ENCODE measurements at places on chromosomes 6 and 20.

- no peak for DNase-seq
Measured at GRCh38 chr20:1805161-1805581, 90.0 kb upstream of the SIRPA start.

- no peak for DNase-seq
Measured at GRCh38 chr20:29472606-29473005, 1784.9 kb upstream of the DEFB115 start.

GRCh38 chr6:25172819-25173218 lies 106.4 kb upstream of the CARMIL1 start:
- no peak for DNase-seq

- no peak for DNase-seq
Measured at GRCh38 chr6:170084166-170084730, 206.6 kb downstream of the DLL1 start.

- no peak for DNase-seq
Measured at GRCh38 chr20:1809611-1810510, 85.3 kb upstream of the SIRPA start.

- no peak for DNase-seq
Measured at GRCh38 chr20:32478576-32478975, 106.6 kb downstream of the NOL4L start.

DNA sequence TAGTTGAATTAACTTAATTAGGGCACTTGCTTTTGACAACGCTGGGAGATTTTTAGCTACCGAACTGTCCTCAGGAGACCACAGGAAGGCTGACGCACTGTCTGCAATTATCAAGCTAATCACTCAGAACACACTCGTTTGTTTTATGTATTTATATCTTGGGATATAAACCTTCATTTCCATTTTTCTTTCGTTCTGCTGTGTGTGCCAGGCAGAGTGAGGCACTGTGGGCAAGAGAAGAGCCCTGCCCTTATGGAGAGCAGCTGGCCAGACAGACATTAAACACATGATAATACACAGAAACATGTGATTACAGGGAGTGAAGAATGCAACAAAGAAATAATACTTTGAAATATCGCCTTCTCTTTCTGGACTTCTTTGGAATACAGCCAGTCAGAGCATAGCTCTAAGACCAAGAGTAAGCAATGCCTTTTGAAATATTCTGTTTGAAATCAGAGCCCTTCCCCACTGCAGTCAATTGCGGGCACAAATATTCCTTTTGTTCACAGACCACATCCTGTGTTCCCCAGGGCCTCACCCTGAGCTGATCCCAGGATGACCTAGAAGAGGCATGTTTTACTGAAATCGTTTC lies 96.8 kb downstream of the ANKRD60 start:
- DNase-seq, result no peak

GRCh38 chr6:28655164-28655563 lies 129.5 kb downstream of the GPX5 start:
- no peak for DNase-seq

- DNase-seq, result no peak
Measured at GRCh38 chr6:41724586-41725501, 10.6 kb downstream of the TFEB start.

All from CMK (cell line).